ENCODE measurements at places on chromosomes 1 and 21.

DNA sequence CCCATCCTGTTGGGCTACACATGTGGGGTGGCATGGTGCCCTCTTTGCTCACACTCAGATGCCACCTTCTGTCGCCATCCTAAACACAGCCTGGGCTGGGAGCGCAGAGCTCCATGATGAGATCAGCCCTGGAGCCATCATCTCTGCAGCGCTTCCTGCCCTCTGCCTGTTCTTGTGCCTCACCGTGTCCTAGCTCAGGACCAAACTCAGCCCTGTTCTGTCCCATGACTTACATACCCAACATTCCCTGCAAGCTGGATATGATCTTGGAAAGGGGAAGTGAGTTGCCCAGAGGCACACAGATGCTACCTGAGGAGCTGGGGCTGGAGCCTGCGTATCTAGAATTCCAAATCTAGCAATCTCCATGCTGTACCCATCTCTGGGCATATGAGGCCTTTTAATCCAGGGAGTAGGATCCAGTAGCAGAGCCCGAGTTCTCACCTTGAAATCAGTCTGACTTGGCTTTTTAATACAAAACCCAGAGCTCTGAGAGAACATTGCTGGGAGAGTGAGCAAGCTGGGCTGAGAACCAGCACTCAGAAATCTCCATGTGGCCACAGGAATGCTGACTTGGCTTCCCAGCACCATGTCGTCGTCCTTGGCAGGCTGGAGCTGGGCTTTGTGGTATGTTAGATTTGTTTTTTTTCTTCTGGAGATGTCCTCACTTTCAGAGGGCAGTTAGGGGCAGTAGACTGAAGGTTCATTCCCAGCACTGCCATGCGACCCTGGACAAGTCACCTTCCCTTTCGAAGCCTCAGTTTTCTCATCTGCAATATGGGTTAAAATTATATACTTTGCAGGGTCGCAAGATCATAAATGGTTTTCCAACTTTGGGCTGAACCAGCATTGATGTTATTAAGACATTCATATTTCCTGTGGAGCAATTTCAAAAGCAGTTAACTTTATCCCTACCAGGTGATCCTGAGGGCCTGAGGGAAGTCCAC, 2.6 kb downstream of the ALPL start:
- no peak for DNase-seq

DNA sequence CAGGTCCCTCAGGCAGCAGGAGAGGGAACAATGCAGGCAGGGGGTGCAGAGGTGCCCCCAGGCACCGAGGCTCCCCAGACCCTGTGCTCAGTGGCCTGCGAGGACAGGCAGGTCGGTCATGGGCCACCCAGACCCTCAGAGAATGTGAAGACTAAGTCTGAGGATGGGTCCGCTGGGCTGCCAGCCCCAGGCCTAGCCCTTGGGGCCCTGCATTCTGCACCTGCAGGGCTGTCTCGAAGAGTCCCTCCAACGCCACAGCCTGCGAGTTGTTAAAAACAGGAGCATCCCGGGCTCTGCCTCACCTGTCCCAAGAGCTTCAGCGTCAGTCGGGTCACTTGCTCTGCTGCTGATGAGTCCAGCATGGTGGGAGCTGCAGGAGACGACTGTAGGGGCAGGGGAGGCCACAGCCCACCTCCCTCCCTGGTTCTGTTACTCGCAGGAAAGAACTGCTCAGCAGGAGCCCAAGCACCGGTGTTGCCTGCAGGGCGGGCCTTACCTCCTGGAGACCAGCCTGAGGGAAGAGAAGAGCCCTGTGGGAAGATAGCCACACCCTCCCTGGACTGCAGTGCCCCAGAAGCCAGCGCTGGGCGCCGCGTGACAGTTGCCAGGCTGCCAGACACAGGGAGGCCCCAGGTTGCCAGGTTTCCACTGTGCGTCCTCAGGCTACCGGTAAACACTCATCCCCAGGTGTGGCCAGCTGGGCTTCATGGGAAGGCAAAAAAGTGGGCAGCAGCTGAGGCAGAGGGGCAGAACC, 5.8 kb downstream of the C21orf58 start:
- DNase-seq = no peak

DNA sequence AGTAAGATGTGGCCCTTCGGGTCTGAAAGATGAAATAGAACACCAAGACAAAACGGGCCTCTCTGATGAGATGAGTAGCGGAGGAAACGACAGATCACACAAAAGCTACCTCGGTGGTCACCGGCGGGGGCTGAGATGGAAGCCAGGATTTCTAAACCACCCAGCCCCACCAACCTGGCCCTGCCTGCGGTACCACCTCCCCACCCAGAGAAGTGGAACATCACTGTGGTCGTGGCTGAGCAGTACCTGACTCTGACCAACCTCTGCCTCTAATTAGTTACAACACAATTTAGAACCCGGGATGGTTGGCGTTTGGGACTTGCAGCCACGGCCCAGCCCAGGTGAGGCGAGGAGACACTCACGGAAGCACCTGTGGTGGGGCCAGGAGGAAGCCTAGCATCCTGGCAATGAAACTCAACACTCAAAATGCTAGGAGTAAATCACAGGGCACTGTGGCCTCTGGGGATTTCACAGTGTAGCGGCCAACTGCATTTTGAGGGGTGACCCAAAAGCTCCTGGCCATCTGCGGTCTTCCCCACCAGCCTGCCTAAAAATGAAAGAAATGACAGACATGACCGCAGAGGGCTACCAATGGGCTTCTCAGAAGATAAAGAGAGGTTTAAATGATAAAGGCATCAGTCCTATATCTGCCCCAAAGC, 73.4 kb downstream of the ITPKB start:
- DNase-seq = no peak

GRCh38 chr1:178689769-178690168, 35.3 kb upstream of the RALGPS2 start:
- DNase-seq = no peak

GRCh38 chr1:224435999-224436398, 1.4 kb upstream of the WDR26 start:
- peak; percentile 56 for DNase-seq

- no peak for DNase-seq
Observed at GRCh38 chr1:118826669-118827068, 161.5 kb downstream of the TBX15 start.
